ENCODE measurements at places on chromosomes 5 and 9. TPM values are rescaled to one million over a fixed set of nuclear protein-coding genes. Genes with fewer than 3 reads are reported as not detected.

The CER1 gene
- total RNA-seq, result not detected

The PAX5 gene
- total RNA-seq, result 1.2 TPM

The HTR1A gene
- not detected for total RNA-seq

The CATSPER3 gene
- total RNA-seq, result 0.80 TPM

GRCh38 chr5:171386861-171387344, 746 bp upstream of the NPM1 start:
- DNase-seq, result no peak

DNA sequence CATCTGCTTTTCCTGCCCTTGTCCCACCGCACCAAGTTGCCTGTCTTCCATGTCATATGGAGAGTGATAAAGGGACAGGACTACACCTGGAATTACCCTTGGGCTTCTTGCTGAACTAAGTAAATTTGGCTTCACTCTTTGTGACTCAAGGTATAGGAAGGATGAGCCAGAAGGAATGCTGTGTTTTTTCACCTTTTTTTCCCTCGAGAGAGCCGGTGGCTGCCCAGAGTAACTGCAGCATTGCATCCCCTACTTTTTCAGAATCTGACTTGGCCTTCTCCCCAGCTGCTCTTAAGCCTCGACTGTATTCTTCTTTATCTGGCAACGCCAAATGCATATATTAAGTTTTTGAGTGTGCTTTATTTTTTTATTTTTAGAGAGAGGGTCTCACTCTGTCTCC, 38.4 kb downstream of the RCL1 start:
- no peak for DNase-seq

DNA sequence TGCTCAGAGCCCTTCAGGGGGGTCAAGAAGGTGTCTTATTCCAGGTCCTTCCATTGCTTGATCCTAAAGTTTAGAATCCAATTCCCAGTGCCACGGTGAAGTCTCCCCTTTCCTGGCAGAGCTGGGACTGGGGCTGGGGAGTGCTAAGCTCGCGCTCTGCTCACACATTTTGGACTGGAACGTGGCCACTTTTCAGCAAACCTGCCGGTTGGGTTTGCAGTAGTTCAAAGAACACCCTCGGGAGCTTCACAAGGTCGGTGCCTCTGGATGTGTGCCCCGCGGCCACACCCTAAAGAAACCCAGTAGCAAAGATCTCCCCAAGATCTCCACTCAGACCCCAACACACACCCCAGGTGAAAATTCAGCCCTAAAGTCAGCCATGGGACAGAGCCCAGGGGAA, at the start of gene C9orf152:
C9orf152 (minus strand) TSS at position 129 of the 400 bp plus-strand sequence. CDS start 580 bp downstream, outside the sequence.
- DNase-seq, result no peak

GRCh38 chr5:67395790-67396418, 199.3 kb upstream of the CD180 start:
- DNase-seq, result no peak

- DNase-seq, result no peak
These were observed 29.9 kb upstream of the RANBP6 start for GRCh38 chr9:6045364-6045763.

- no peak for DNase-seq
These were observed 51.1 kb upstream of the CTNND2 start for GRCh38 chr5:11955331-11955730.

DNA sequence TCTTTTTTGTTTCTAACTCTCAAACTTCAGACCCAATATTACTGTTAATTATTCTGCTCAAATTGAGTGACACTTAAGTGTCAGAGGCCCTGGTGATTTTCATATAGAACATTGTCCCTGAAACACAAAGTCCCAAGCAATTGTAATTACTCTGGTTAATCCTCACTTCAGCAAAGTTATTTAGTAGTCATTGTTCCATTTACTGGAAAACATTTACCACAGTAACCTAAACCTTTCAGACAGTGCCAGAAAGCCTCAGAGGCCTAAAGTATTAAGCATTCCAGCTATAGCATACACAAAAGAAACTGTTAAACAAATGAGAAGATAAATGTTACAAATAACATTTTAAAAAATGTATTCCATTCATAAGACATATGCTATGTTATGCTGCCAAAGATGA, 237.2 kb upstream of the CDH6 start:
- DNase-seq, result no peak

All from sciatic nerve (tissue), 2 donors.